ENCODE measurements at places on chromosomes 16 and 17.

DNA sequence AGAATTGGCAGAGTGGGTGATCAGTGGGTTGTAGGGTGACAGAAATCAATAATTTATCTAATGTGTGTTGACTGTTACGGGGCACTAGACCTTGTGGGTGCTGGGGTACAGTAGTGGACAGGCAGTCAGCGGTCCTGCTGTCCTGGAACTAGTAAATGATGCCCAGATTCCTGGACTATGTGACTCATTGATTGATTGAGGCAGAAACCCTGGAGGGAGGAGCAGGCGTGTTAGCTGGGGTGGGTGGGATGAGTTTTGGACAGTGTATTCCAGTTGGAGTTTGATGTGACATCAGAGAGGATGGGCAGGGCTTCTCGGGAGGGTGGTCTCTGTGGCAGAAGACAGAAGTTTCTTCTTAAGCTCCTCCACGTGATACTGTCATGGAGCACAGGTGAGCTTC lies 24.4 kb downstream of the PRMT7 start:
- no peak for DNase-seq

GRCh38 chr16:5560084-5560483 lies 462.5 kb upstream of the EEF2KMT start:
- no peak for DNase-seq

DNA sequence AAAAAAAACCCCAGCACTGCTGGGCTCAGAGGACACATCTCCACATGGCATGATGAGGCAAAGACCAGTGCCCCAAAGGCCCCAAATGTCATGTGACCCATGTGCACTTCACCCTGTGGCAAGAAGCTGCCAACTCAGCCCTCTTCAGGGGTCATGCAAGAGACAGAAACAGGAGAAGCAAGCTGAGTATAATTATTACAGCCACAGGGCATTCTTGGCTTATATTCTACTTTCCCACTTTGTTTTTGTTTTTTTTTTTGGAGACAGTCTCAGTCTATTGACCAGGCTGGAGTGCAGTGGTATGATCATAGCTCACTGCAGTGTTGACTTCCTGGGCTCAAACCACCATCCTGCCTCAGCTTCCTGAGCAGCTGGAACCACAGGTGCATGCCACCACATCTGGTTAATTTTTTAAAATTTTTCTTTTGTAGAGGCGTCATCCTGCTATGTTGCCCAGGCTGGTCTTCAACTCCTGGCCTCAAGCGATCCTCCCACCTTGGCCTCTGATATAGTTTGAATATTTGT lies 32.7 kb upstream of the LITAF start:
- DNase-seq = no peak

- DNase-seq = no peak
Measured at GRCh38 chr16:88630433-88630832, 7.9 kb upstream of the IL17C start.

GRCh38 chr16:57004387-57005250 lies 15.3 kb downstream of the NLRC5 start:
- DNase-seq = no peak

DNA sequence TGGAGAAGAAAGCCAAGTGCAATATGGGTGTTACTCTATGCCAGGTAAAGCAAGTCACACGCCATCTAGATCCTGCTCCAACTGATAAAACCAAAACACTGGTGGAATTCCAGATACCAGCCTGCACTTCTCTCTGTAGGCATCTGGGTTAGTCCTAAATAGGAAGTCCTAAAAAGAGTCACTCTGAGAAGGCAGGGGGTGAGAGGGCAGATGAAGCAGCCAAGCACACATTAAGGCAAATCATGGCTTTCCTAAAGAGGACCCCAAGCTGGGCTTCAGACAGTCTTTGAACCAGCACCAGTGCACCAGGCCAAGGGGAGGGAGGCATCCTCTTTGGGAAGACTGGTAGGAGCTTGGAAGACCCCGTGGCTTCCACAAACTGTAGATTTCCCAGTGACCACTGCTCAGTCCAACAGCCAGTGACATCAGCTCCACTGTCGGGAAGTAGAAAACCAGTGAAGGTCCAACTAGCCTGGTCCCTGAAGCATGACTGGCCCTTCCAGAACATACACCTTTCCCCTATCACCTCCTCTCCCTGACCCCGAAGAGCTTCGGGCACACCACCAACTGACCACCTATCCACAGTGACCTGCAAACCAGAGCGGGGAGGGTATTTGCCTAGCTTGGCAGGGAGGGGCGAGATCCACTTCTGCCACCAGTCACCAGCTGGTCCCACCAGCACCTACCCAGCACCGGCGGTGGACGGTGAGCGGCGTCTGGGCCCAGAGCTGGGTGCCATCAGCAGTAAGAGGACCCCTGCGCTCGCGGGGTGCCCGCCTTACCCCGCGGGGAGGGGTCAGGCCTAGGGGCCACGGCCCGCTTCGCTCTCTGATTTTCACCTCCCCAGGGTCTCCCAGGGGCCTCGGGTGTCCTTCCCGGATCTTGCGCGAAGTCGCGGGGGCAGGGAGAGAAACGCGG lies 1.0 kb downstream of the LITAF start:
- DNase-seq = no peak

DNA sequence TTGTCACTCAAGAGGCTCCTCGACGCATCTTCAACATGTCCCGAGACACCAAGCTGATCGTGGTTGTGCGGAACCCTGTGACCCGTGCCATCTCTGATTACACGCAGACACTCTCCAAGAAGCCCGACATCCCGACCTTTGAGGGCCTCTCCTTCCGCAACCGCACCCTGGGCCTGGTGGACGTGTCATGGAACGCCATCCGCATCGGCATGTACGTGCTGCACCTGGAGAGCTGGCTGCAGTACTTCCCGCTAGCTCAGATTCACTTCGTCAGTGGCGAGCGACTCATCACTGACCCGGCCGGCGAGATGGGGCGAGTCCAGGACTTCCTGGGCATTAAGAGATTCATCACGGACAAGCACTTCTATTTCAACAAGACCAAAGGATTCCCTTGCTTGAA lies 101.0 kb downstream of the HS3ST2 start:
- no peak for DNase-seq
